ENCODE measurements at places on chromosomes 11 and 22. TPM values are rescaled to one million over a fixed set of nuclear protein-coding genes. Genes with fewer than 3 reads are reported as not detected.

DNA sequence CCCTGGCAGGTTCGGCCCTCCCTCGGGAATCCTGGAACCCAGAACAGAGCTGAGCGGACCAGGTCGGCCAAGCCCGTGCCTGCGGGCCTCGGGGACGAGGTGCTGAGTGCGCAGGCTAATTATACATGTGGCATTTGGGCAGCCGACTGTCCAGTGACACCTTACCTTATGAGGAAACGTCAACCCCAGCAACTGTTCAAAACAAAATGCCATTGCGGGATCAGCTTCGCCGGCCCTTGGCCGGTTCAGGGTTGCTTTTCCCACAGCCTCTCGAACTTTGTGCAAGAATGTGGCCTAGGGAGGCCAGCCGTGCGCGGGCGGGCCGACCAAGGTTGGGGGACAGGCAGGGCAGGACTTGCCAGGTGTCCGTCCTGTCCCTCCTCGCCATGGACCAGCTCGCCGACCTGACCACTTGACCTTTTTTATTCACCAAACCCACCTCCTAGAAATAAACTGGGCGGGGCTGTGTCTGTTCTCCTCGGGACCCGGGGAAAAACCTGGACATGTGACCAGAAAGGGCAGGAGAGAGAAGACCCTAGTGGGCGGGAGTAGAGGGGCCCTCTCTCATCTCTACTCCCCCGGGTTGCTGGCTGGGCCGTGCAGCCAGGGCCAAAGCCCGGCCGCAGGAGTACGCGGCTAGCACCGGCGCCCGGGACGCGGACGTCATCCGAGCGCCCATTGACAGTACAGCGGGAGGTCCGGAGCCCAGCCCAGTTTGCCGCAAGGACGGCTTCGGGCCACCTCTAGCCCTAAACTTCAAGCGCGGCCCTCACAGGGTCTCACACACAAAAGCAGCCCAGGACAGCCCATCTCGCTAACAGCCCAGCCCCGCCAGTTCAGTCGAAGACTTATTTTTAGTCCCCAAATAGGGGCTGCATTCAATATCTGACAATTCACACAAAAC lies 134.3 kb upstream of the C11orf58 start:
- DNase-seq = peak; percentile 62
- H3K4me1 ChIP-seq = peaks cover 4% of the 10 kb centered on the region
- peak overlapping the region; percentile 74 for H3K4me3 ChIP-seq
- no peaks in the 10 kb centered on the region for H3K36me3 ChIP-seq

DNA sequence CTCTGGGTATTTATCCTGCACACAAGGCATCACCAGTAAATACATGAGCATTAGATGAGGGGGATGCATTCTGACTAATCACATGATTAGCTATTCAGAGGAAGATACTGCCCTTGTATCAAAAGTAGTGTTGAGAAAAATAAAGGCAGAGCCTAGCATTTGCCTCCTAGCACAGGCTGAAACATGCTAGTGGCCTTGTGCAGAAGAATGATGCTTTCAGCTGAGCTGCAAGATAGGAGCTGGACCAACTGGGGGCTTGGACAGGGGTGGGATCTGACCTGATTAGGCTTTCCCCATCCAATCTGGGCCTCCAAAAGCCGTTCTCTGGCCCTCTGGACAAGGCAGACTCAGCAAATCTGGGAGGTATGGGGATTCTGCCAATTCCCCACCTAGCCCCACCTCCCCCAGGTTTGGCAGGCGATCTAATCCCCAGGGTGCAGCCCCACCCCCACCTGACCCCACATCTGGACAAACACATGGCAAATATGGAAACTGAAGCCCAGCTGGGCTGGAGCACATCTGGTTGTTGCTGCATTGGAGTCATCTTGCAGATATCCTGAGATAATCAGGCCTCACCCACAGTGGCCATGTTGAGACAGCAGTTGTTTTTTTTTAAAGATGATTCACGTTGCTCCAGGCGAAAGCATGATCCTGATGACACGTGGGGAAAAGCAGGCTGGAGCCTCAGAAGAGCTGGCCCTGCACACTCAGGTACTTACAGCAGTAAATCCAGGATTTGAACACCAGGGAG lies 4.4 kb upstream of the MISFA start:
- no peaks in the 10 kb centered on the region for H3K27me3 ChIP-seq
- no peak overlapping the region for H3K4me3 ChIP-seq
- DNase-seq = no peak
- H3K4me1 ChIP-seq = peaks cover 7% of the 10 kb centered on the region
- peaks cover 3% of the 10 kb centered on the region for H3K36me3 ChIP-seq
- no peak overlapping the region for H3K27ac ChIP-seq

The MIEF1 gene
- total RNA-seq = 47.4 TPM

The FXYD2 gene
- not detected for total RNA-seq

DNA sequence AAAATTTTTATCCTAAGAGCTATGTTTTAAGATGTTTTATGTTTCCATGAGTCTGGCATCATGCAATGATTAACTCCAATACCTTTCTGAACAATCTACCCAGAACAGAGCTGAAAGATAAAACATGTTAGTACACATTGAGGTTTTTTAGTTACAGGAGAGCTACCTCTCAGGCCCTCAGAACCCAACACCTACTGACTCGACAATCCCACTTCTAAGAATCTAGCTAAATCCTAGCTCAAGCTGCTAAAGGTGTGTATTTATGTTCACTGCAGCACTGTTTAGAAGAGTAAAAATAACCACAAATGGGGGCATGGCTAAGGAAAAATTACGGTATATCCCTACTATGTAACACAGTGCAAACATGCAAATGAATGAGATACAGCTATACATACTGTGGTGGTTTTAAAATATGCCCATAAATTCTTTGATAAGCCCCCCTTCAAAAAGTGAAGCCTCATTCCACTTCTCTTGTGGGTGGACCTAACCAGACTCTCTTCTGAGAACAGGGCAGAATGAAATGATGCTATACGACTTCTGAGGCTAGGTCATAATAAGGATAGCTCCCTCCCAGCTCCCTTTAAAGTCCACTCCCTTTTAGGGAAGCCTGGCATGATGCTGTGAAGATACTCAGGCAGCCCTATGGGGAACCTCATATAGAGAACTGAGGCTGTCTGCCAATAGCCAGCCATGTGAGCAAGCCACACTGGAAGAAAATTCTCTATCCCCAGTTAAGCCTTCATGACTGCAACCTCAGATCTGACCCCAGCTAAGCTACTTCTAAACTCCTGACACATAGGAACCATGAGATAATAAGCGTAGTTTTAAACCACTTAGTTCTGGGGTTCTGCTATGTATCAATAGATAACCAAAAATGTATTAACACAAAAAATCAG lies 29.5 kb downstream of the TMEM123 start:
- H3K4me3 ChIP-seq = no peak overlapping the region
- H3K27me3 ChIP-seq = no peaks in the 10 kb centered on the region

The TMEM134 gene
- 52.2 TPM for total RNA-seq

- no peaks in the 10 kb centered on the region for H3K4me1 ChIP-seq
- H3K27me3 ChIP-seq = no peaks in the 10 kb centered on the region
- peaks cover 1% of the 10 kb centered on the region for H3K36me3 ChIP-seq
Observed at GRCh38 chr11:94178331-94178730, 49.7 kb downstream of the PANX1 start.

DNA sequence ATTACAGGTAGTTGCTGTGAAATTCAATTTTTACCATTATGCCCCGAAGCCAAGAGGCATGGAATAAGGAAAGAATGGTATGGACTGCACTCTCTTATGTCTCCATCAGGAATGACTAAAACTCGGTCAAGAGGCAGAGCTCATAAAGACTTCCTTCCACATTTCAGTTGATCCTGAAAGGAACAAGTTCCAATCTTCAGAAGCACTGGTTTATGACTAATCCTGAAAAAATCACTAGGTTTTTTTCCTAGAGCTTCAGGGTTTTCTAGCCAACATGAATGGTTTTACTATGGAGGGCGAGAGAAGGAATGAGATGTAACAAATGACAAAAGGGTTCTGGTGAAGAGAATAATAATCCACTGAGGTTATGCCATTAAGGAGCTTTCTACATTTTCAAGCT lies 832.2 kb downstream of the NTM start:
- no peaks in the 10 kb centered on the region for H3K4me1 ChIP-seq
- H3K27ac ChIP-seq = no peak overlapping the region
- H3K27me3 ChIP-seq = no peaks in the 10 kb centered on the region
- no peak overlapping the region for H3K4me3 ChIP-seq

- peaks cover 20% of the 10 kb centered on the region for H3K4me1 ChIP-seq
- no peak overlapping the region for H3K4me3 ChIP-seq
- DNase-seq = no peak
- H3K27me3 ChIP-seq = no peaks in the 10 kb centered on the region
- H3K27ac ChIP-seq = no peak overlapping the region
Observed at GRCh38 chr11:71164186-71164585, 88.2 kb downstream of the SHANK2 start.
